Suppressor macrophage (primary cell): ENCODE measurements at places on chromosomes 6 and 20.

- DNase-seq, result no peak
Observed at GRCh38 chr6:100990070-100990469, 108.9 kb upstream of the ASCC3 start.

- DNase-seq, result no peak
Observed at GRCh38 chr6:155292711-155293110, 21.6 kb downstream of the TFB1M start.

DNA sequence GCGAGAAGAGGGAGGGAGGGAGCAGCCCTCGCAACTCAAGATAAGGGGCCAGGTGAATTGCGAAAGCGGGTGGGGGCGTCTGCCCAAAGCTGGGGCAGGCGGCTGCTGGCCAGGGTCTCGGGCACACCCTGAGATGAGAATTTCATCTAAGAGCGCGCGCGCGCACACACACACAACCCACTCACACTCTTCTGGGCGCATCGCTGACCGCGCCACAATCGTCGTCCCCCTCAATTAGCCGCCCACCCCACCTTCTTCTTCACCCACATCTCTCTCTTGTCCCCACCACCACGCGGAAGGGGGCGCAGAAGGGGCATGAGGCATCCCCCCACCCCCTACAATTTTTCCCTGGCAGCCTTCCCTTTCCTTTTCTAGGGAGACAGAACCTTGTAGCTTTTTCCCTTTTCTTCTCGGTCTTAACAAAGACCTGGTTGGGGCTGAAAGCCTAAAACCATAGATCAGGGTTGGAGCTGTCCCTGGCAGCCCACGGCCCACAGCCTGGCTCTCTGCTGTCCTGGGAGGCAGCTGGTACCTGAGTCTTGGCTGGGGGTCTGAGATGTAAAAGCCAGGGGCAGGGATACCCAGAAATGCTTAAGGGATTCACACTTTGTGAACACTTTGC, 737 bp upstream of the PTPRT start:
- no peak for DNase-seq

- DNase-seq, result peak; percentile 18
Observed at GRCh38 chr6:159691963-159692287, 1.1 kb downstream of the SOD2 start.

DNA sequence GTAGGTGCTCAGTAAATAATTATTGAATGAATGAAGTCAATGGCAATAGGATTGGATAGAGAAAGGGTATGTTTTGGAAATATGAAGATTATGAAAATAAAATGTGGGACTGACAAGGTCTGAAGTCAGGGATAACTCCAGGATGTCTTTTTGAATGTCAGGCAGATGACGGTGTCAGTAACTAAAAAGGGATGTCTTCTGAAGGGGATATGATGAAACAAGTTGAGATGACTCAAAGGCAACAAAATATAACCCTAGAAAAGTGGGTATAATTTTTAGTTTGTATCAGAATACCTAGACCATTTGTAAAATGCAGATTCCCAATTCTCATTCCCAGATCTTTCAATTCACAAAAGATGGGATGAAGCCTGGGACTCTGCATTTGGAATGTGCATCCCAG, 257.3 kb upstream of the SGK1 start:
- DNase-seq, result peak; percentile 49

GRCh38 chr6:3902871-3903648, 53.9 kb downstream of the FAM50B start:
- peak; percentile 42 for DNase-seq

DNA sequence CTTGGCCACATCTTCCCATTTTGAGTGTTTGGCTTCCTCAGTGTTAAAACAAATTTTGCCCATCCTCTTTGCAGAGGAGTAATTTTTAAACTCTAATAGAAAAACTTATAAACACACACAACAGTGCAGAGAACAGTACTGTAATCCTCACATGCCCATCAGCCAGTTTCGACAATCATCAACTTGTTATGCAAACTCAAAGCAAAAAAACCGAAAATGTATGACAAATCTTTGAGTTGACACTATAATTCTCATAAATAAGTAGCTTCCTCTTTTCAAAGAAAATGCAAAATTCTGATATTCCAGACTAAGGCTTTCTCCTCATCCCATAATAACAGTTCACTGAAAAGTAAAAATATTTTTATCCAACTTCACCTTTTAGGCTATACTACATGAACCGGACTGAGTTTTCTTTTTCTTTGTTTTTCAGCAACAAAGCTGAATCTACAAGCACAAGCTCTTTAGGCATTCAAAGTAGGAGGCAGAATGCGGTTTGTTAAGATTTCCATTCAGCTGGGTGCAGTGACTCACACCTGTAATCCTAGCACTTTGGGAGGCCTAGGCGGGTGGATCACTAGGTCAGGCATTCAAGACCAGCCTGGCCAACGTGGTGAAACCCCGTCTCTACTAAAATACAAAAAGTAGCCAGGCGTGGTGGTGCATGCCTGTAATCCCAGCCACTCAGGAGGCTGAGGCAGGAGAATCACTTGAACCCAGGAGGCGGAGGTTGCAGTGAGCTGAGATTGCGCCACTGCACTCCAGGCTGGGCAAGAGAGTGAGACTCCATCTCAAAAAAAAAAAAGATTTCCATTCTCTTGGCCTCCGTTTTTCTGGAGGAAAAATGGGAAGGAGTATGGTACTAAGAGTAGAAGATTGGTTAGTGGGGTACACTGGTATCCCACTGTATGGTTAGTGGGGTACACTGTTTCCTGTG, 74.8 kb downstream of the GCNT2 start:
- peak; percentile 73 for DNase-seq

DNA sequence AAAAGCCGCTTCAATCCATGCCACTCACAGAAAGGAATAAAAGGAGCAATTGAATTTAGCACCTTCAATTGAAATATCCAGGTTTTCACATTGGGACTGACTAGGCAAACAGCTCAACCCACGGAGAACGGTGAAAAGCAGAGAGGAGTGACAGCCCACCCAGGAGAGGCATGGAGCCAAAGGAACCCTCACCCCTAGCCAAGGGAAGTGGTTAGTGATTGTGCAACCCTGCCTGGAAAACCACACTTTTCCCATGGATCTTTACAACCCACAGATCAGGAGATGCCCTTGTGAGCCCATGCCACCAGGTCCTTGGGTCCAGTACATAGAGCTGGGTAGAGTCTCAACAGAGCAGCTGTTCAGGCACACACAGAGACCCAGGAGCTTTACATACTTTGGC, 911.8 kb downstream of the EPHA7 start:
- DNase-seq, result no peak

DNA sequence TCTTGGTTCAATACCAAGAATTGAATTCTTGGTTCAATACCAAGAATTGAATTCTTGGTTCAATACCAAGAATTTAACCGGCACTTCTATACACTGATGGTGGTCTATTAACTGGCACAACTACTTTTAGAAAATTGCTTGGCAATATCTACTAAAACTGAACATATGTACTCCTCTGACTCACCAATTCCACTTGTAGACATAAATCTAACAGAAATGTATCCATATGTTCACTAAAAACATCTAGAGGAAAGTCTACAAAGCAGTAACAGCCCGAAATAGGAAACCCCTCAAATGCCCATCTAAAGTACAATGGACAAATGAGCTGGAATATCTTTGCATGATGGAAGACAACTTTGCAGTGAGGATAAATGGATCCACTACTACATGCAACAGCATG, 71.9 kb downstream of the KIF16B start:
- no peak for DNase-seq

DNA sequence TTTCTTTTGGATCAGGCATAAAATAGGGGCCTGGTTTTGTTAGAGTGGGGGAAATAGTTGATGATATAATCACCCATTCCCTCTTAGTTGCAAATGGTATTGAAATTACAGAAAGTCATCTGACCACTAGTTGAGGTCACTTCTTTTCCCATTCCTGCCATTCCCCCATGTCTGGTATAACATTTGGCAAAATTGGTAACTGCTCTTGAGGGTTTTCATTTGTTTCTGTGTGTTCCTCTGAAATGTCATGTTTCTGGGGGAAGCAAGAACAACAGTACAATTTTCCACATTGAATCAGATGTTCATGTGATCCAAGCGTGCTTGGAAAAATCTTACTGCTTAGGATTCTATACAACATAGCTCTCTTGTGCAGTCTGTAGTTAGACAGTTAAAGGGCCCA, 7.3 kb downstream of the AIG1 start:
- DNase-seq, result no peak

DNA sequence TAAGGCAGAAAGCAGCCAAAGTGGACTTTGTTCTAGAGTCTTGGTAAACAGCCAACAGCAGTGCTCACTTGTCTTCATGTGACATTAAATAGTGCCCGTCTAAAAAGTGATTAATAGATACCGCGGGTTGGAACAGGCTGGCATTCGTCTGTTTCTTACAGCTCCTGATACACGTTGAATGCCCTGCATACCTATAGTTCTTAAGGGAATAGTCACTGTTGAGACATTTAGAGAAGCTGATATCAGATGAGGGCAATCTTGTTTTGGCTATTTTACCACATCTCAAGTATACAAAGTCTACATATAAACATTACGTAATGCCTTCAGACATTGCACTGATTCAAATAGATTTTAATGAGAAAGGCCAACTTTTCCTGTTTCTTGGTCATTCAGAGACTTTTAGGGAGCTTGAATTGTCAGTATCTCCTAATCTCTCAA, 374.9 kb upstream of the FLRT3 start:
- no peak for DNase-seq

DNA sequence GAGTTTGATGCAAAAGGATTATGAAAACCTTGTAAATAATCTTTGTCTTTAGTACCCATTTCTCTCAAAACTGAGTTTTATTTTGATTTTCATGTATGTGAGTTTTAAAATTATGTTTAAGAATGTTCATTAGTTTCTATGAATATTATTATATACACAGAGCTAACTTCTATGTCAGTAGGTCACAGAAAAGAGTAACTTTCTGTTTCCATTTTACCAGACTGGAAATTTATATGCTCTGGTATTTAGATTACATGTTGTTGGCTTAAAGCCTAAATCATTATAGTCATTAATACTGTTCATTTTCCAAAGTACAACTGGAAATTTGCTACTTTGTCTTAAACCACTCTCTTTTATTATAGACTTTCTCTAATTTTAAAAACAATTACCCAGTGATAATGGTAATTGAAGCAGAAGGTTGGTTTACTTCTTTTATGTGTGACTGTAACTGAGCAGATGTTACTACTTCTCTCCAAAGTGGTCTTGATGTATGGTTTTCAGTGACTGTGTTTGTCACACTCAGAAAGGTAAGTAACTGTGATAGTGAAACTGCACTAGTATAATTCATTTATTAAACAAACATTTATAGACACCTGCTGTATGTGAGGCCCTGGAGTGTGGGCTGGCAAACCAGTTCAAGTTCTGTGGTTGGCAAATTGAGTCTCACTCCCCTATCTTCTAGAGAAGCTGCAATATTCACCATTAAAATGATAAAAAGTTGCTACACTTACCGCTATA, 13.2 kb downstream of the CRYBG1 start:
- DNase-seq, result no peak

GRCh38 chr6:2149361-2150006, 95.9 kb downstream of the GMDS start:
- no peak for DNase-seq

GRCh38 chr20:23268792-23269354, 81.7 kb upstream of the NXT1 start:
- no peak for DNase-seq
